ENCODE measurements at places on chromosomes 1 and 21.

DNA sequence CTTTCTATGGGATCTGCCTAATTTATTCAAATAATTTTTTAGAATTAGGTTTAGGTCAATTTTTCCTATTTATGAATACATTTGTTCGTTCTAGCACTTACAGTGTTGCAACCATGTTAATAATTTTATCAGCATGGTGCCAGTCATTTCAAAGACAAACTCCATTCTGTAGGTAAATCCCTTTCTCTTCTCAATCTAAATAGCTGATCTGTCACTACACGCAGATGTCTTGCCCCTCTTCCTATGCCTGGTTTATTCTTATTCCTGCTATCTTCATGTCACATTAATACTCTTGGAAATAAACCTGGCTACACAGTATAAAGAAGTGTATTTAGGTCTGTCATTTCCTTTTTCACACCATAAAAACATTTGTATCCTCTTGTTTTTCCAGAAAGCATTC, 1172.4 kb downstream of the BRINP3 start:
- DNase-seq: no peak

GRCh38 chr1:189657715-189658114, 819.9 kb downstream of the BRINP3 start:
- DNase-seq: no peak

- DNase-seq: no peak
Measured at GRCh38 chr1:247298124-247298481, 33.6 kb downstream of the ZNF496 start.

- no peak for DNase-seq
Measured at GRCh38 chr21:31346256-31346821, 2.3 kb upstream of the TIAM1 start.

Data from H54 (cell line).